ENCODE measurements at places on chromosomes 12 and 14.

DNA sequence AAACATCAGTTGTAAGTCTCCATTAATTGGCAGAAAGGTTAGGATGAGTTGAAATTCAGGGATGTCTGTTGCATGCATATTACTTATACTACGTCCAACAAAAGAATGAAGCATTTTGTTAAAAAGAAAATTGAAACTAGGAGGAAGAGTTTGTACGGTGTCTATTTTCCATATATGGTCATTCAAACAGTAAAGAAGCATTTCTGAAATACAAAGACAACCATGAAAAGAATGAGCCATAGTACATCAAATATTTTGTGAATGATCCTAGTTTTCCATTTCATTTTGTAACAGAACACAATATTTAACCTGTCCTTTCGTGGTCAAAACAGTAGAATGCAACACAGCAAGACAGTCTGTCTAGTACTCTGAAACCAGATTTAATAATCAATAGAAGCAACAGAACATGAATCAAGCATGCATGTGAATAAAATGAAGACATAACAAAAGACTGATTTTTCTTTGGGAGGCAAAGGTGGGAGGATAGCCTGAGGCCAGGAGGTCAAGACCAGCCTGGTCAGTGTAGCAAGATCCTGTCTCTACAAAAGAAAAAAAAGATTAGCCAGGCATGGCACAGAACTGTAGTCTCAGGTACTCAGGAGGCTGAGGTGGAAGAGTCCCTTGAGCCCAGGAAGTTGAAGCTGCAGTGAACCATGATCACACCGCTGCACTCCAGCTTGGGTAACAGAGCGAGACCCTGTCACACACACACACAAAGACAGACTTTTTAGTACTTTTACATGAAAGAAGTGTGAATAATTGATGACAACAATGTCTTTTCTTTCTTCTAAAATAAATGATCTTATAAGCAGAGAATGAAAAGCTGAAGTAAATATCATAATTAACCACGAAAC is 156.0 kb downstream of the LRIG3 start:
- DNase-seq, result no peak

GRCh38 chr12:49776413-49776812 is 35.1 kb downstream of the TMBIM6 start:
- peak; percentile 38 for DNase-seq

GRCh38 chr14:63952053-63952932 is 99.5 kb downstream of the SYNE2 start:
- no peak for DNase-seq

- no peak for DNase-seq
Observed at GRCh38 chr14:99733211-99733539, 49.1 kb downstream of the CYP46A1 start.

- no peak for DNase-seq
Observed at GRCh38 chr12:93156086-93156716, 221.5 kb upstream of the NUDT4 start.

GRCh38 chr14:72503696-72504368 is 390.1 kb downstream of the DPF3 start:
- no peak for DNase-seq

DNA sequence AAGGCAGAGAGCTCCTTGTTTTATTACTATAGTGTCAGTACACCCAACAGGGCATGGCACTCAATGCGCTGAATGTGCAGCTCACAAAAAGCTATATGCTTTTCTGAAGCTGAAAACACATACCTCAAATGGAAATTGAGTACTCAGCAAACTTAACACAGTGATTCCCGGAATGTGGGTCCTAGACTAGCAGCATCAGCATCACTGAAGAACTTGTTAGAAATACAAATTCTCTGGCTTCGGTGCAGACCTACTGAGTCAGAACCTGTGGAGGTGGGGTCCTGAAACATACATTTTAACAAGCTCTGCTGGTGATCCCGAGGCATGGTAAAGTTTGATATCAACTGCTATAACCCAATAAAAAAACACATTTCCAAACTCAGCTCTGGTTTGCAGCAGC is 14.9 kb downstream of the RERG start:
- DNase-seq, result no peak

DNA sequence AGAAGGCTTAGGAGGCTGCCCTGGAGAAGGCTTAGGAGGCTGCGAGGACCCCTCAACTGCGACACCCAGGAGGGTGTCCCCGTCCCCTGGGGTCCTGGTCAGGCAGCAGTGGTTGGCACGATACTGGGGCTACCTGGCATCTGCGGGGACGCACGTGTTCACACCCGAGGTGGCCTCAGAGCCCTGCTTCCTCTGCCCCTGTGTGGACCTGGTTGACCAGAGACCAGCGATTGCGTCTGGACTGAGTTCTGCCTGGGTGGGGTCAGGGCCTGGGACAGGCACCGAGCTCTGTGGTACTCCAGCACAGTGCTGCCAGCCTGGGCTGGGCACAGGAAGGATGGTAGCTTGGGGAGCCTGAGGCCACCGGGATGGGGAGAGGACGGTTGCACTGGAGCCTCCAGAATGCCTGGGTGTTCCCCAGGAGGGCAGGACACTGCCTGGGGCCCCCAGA is 735 bp downstream of the ASPG start:
- no peak for DNase-seq

DNA sequence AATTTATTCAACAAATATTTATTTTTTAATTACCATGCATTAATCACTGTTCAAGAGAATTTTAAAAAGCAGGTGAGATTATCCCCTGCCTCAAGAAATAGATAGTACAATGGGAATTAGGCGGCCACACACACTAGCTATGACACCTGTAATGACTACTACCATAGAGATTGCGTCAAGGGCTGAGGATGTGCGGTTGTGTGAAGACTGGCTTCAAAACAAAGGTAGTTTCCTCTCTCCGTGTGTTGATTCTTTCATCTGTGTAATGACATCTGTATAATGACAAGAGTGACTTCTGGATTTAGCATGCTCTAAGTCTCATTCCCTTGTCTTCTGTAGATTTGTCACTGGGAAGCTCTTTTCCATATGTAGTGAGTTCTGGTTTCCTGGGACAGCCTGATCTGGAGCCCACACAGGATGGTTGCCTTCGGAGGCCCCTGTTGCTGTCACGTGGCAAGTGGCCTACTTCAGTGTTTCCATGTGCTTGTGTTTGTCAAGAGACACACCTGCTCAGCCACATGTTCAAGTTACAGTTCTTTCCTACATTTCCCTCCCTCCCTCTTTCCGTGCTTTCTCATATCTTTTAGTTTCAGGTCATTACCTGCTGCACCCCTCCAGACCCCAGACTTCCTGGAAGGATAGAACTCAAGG is 64.3 kb downstream of the GALNT8 start:
- no peak for DNase-seq

DNA sequence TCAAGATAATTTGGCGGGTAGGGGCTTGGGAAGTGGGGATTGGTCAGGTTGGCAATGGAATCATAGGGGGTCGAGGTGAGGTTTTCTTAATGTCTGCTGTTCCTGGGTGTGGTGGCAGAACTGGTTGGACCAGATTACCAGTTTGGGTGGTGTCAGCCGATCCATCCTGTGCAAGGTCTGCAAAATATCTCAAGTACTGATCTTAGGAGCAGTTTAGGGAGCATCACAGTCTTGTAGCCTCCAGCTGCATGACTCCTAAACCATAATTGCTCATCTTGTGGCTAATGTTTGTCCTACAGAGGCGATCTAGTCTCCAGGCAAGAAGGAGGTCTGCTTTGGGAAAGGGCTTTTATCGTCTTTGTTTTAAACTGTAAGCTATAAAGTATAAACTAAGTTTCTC is 868.4 kb downstream of the DIO2 start:
- no peak for DNase-seq

- DNase-seq, result no peak
Observed at GRCh38 chr12:8678661-8679111, 16.1 kb upstream of the MFAP5 start.

GRCh38 chr14:25944020-25944419 is 653.8 kb downstream of the NOVA1 start:
- DNase-seq, result no peak

Measured in stimulated activated CD4-positive, alpha-beta T cell treated with anti-CD3 and anti-CD28 coated beads, Interleukin-12 subunit alpha, Interleukin-12 subunit beta, amount 100 ng/mL, for 4 hours (primary cell).